NCI-H774 (cell line): ENCODE measurements at places on chromosomes 5 and 9.
A peak's percentile ranks its signal among the peaks of the same experiment; 100 is the strongest.

DNA sequence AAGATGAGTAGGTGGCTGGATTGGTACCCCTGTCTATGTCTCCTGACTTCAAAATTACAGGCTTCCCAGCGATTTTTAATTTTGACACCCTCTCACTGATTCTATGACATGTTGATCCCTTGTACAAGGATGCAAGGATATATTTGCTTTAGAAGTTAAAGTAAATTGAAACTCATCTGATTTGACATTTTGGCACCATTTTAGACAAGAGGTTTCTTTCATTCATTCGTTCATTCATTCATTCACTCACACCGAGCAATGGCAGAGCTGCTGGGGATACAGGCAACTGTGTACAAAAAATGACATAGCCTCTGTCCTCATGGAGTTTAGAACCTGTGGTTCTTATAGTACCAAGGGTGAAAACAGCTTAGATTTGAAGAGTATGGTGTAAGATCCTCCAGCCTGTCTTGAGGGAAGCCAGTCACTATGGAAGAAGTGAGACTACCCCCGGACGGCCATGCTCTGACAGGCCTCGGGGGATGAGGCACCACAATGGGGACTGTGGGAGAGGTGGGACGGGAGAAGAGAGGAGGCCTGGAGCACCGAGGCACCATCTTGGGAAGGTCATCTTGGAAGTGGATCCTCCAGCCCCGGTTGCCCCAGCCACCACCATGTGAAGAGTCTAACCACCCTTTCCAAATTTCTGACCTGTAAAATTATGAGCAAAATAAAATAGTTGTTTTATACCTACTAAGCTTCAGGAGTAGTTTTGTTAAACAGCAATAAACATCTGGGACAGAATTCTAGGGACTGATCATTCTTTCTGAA is 16.2 kb downstream of the STC2 start:
- DNase-seq: no peak

DNA sequence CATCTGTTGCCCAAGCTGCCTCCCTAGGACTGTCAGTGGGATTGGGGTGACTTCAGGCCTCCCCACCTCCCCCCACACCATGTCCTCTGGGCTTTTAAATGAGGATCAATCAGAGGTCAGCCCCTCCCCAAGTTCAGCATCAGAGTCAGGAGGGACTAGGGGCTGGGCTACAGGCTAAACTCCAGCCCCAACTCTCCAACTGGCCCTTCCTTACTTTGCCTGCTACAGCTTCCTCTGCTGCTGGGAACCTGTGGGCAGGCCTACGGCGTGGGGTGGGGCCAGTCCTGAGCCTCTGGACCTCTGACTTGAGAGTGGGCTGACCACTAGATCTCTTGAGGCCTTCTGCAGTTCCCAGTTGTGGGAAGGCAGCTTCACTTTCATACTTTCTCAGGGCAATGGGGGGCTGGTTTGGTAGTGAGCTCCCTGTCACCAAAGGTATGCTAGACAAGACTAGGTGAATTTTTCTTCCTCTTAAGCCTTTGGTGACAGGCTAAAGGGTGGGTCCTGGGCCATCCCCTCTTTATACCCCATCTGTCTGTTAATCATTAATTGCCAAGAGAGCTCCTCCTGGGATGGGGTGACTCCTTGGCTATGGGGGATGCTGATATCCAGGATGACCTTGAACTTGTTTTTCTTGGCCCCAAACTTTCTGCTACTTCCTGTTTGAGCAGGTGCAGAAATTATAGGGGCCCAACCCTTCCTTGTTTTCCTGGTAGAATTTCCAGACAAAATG is 10.8 kb upstream of the DAB2IP start:
- DNase-seq: no peak

- no peak for DNase-seq
These were observed 88.7 kb downstream of the CFAP90 start for GRCh38 chr5:7762267-7762666.

DNA sequence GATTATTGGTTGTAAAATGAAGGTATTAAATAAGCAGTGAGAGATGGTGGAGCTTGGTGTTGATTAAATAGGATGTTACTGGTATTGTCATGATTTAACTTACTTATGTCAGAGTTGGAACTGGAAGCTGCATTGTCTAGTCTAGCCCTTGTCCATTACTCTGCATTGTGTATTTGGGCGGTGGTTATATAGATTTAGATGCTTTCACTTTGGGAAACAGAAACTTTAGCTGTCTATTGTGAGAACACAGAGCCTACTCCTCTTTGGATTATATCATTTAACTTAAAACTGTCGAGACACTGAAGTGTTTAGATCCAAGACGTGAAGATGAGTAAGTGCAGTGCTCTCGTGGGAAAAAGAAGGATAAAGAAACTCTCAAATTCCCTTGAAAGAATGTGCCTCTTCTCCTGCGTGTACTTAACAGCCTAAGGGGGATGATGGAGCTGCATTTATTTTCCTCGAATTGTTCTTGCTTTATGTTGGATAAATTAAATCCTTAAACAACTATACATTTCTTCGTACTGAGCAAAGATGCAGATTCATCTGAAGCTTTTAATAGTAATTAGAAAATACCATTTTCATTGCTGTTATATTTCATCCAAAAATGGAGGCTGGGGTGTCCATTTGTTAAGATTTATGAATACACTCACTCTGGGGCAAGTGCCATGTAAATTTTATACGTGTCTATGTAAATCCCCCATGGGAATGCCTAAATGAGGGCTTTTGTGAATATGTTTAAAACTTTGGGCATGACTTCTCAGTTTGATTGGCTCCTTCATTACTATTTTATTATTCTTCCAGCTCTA is 21.6 kb downstream of the FBXL7 start:
- no peak for DNase-seq

GRCh38 chr5:43635374-43635773 is 32.4 kb downstream of the NNT start:
- no peak for DNase-seq

GRCh38 chr9:108662956-108663355 is 192.8 kb downstream of the ACTL7B start:
- no peak for DNase-seq

DNA sequence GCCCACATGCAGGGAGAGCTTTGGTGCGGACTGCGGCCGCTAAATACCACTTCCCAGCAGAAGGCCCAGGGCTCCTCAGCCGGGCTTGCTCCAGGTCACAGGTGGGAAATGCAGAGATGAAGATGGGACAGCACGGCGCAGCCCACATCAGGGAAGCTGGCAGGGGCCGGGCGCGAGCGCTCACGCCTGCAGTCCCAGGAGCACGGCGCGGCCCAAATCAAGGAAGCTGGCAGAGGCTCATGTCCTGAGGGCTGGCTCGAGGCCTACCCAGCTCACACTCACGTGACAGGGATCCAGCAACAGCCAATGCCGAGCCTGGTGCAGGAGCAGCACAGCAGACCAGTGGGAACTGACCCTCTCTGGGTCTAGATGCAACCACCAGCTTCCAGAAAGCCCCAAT is 16.3 kb downstream of the LPCAT1 start:
- DNase-seq: no peak

DNA sequence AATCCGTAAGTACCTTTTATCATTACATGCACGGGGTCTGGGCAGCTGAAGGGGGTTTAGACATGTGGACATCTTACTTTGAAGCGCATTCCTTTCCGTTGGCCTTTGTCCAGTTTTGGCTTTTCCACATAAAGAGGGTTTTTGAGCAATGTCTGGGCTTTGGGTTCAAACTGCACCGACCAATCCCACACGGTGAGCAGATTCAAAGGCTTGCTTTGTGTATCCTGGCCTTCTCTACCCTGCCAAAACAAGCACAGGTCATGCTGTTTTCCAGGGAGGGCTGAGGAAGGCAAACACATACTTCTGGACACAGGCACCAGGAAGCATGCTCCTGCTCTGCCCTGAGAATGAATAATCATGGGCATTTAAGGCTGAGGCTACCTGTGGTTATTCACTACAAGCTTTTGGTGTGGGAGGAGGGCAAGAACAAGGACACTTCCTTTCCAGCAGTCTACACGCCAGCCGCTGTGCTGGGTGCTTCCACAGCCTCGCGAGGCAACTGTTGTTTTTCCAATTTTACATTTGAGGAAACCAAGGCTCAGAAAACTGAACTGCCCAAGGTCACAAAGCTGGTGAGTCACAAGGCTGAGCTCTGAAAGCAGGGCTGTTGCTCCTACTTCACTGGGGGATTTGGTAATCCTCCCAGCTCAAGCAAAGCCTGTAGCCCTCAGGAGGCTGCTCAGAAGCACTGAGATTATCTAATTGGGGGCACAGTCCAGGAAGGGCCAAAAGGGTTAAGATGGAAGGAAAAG is 59.8 kb upstream of the GOLPH3 start:
- no peak for DNase-seq

- peak; percentile 74 for DNase-seq
These were observed 182.5 kb downstream of the NTRK2 start for GRCh38 chr9:84851935-84852585.

DNA sequence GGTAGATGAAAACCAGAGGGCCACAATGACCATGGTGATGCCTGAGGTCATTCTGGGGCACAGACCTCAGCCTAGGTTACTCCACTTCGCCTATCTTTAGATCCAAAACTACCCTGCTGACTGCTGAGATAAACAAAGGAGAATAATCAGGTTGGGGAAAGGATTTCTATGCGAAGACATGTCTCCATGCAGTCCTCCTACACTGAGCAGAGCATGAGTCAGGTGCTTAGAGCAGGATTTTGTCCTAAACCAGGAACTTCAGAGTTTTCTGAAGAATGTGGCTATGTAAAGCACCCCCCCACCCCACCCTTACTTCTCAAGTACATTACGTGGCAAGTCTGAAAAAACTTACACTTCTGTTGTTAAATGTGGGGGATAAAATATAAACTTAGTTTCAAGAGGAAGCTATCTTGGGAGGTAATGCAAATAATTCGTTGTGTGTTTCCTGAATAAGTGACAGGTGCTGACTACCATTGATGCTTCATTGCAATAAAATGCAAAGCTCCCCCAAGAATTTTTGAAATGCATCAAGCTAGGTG is 19.4 kb downstream of the PDCD1LG2 start:
- DNase-seq: no peak

DNA sequence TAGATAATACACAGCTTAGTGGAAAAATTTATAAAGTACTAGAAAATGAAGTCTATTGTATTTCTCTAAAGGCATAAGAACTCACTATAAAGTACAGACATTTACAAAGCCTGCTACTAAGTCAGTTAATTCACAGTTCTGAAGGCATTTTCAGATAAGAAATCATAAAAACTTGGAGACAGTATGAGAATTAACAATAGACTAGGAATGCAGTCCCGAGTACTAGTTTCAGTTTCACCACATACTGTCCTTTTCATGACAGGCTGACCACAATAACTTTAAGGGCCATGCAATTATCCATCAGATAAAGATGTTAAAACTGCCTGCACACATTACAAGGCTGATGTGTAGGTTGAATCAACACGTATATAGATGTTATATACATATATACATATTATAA is 362.6 kb upstream of the SMC2 start:
- DNase-seq: no peak

GRCh38 chr5:3030511-3031165 is 279.2 kb upstream of the IRX2 start:
- no peak for DNase-seq

DNA sequence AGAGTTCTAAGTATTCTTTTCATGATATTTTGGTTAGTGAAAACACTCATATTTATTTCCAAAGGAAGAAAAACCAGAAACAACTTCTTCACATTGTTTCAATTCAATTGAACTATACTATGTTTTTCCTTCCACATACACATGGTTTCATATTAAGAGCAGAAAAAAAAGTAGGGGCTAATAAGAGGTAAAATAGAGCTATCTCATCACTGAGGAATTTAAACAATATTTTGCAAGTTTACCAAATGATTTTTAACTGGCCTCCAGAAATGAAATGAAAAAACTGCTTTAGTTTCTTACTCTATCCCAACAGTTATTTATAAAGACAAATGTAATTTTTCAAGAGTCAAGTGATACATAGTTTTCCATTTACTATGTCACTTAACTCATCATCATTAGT is 233.5 kb downstream of the RFX3 start:
- no peak for DNase-seq

GRCh38 chr5:73496984-73497457 is 1.2 kb upstream of the BTF3 start:
- peak; percentile 27 for DNase-seq

DNA sequence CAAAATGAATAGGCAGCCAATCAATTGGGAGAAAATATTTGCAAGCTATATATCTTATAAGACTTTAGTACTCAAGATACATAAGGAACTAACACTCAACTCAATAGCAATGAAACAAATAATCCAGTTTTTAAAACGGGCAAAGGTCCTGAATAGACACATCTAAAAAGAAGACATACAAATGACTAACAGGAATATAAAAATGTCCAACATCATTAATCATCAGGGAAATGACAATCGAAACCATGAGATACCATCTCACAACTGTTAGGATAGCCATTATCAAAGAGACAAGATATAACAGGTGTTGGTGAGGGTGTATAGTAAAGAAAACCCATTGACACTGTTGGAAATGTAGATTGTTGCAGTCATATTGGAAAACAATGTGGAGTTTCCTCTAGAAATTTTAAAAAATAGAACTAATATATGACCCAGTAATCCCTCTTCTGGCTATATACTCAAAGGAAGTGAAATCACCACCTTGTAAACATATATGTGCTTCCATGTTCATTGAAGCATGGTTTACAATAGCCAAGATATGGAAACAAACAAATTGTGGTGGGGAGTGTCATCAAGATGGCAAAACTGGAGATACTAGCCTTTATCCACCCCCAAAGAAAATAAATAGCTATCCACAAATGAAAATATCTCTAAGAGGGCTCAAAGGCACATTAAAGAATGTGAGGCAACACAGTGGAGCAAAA is 13.9 kb upstream of the BTNL3 start:
- DNase-seq: no peak

DNA sequence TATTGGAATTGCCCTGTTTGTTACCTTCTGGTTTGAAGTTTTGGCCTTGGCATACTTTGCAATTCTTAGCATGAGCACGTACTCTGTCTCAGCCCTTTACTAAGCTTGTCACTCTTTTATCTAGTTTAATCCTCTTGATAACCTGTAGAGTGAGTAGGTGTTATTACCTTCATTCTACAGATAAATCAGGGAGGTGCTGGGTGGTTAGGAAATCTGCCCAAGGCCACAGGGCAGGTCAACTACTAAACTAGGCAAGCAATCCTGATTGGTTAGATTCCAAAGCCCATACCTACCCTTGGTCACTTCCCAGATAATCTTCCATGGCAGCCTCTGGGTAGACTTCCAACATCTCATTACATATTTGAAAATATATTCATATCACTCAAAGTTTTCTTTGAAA is 65.7 kb downstream of the PCSK5 start:
- no peak for DNase-seq

DNA sequence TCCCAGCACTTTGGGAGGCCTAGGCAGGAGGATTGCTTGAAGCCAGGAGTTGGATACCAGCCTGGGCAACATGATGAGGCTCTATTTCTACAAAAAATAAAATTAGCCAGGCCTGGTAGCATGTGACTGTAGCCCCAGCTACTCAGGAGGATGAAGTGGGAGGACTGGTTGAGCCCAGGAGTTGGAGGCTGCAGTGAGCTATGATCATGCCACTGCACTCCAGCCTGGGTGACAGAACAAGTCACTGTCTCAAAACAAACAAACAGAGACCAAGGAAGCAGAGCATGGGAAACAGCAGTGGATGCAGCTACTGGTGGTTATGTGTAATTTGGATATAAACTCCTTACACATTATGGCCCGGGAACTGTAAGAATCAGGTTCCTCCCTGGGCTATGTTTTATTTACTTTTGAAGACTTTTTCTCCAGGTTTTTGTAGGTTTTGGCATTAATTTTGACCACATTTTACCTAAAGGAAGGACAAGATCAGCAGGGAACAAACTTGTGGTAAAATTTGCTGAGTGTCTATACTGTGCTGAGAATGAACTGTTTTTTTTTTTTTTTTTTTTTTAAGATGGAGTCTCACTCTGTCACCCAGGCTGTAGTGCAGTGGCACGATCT is 8.3 kb downstream of the KIF2A start:
- no peak for DNase-seq

GRCh38 chr9:94207781-94208180 is 51.3 kb upstream of the ZNF169 start:
- no peak for DNase-seq
